Kidney (tissue), 22 donors: ENCODE measurements at places on chromosomes 6 and 20. TPM values are rescaled to one million over a fixed set of nuclear protein-coding genes. Genes with fewer than 3 reads are reported as not detected.

DNA sequence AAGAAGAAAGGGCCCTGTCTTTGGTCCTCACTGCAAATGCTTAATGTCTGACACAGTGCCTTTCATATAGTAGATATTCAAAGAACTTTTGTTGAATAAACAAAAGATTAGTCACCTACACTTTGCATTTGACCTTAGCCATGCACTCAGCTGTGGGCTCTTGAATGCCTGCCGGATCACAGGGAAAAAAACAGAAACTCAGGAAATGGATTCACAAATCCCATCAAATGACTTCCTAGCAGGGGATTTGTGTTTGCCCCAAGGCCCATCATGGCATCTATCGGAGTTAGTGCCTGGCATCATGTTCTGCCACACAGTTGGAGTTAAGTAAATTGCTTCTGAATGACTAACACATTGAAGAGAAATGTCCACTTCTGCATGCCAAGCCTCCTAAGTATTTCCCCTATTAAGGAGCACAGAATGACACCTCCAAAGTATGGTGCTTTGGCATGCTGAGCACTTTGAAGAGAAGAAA is 72.3 kb upstream of the DST start:
- H3K4me1 ChIP-seq: no peaks in the 10 kb centered on the region
- H3K27ac ChIP-seq: no peak overlapping the region
- DNase-seq: no peak
- H3K36me3 ChIP-seq: no peaks in the 10 kb centered on the region
- H3K27me3 ChIP-seq: no peaks in the 10 kb centered on the region

DNA sequence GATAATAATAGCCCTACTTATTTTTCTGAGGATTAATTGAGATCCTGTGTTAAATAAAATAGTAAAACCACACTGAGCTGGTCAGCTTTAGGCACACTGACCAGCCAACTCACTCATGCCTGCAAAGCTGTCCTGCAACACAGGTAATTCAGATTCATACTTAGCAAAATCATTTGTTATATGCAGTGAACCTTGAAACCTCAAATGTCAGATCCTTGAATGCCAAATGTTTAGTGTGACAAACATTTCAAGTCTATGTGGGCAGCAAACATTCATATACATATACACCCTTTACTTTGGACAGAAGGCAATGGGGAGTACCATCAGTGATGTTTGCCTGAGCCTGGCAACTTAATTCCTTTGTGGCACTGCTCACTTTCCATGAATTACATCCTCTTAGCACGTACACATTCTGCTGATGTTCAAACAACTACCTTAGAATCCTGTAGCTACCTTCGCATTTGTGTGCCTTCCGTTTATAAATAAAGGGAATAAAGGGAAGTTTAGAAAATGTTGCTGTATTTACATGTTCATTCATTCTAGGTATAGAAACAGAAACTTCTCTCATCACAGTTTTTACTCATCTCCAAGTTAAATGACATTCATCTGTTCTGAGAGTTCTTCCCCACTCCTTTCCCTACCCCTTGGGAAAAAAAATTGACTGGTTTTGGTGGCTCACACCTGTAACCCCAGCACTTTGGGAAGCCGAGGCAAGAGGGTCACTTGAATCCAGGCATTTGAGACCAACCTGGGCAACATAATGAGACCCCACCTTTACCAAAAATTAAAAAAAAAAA is 140.8 kb downstream of the ZFAND3 start:
- DNase-seq: no peak
- H3K4me1 ChIP-seq: peaks cover 5% of the 10 kb centered on the region
- no peak overlapping the region for H3K4me3 ChIP-seq
- H3K36me3 ChIP-seq: no peaks in the 10 kb centered on the region

DNA sequence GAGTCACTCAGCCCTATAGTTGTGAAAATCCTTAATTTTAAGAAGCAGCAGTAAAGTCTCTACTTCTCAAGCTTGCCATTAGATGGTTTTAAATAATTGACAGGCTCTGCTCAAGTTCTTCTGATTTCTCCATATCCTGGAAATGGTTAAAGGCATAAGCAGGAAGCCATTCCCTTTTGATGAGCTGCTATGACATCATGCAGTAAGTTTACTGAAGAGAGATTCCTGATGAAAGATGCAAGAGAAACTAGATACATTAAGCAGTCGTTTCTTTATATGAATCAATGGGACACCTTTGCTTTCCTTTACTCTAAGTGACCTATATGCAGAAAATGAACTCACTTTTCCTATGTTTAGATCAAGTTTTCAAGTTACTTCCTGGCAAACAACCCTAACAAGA is 9.8 kb downstream of the POPDC3 start:
- no peak overlapping the region for H3K27ac ChIP-seq
- H3K4me3 ChIP-seq: no peak overlapping the region
- no peaks in the 10 kb centered on the region for H3K4me1 ChIP-seq

GRCh38 chr6:157380458-157380778 is 572 bp upstream of the ZDHHC14 start:
- no peaks in the 10 kb centered on the region for H3K4me1 ChIP-seq
- H3K27ac ChIP-seq: peak overlapping the region; percentile 91
- no peaks in the 10 kb centered on the region for H3K27me3 ChIP-seq
- no peaks in the 10 kb centered on the region for H3K36me3 ChIP-seq
- H3K4me3 ChIP-seq: peak overlapping the region; percentile 61
- DNase-seq: no peak

DNA sequence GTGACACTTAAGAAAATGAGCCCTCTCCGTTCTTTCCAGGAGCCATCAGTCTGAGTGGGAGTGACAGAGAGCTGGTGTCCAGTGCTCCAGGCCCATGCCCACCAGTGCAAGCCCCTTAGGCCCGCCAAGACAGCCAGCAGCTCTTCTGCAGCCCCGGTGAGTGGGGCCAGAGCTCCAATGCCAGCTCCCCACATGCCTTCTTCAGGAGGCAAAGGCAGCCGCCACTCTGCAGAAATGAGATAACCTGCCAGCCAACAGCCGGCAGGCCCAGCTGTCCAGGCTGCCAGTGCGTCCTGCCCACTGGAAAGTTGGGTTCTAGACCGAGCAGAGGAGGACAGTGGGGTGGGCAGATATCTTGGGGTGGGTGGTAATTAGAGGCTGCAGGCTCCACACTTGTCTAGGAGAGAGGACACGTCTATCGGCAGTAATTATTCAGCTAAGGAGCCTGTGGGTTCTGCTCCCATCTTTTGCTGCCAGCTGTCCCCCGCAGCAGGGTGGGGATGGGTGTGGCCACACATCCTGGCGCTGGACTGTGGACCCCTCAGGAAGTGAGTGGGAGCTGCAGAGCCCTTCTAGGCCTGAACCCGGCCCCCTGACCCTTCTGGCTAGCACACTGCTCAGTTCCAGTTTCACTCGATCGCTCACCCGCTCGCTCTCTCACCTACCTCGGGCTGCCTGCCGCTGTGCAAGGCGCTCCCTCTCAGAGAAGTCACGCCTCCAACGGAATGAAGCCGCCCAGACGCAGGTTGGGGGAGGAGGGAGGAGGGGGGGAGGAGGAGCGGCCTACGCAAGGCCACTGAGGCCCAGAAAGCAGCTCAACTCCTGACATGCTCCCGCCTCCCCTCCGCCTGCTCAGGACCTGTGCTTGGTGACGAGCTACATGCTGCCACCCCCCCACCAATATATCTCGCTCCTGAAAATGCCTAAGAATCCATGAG is 3.6 kb downstream of the GRM4 start:
- H3K27ac ChIP-seq: no peak overlapping the region
- H3K27me3 ChIP-seq: peaks cover 19% of the 10 kb centered on the region
- no peak overlapping the region for H3K4me3 ChIP-seq
- no peaks in the 10 kb centered on the region for H3K4me1 ChIP-seq
- peak; percentile 79 for DNase-seq

The CST2 gene
- not detected for total RNA-seq

DNA sequence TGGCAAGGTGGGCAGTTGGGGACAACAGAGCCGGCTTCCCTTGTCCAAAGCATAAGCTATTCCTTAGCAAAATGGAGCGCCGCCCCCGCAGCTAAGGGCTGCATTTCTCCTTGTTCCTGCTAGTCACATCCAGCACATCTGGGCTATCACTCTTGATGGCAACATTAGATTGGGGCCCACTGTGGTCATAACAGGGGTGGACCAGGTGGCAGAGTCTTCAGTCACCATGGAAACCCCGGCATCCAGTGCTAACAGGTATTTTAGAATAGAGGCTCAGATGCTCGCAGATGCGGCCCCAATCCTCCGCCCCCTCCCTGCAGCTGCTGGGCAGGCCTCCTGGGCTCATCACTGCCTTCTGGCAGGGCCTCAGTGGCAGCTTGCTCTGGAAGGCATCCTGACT is 168.2 kb upstream of the PROKR2 start:
- H3K36me3 ChIP-seq: no peaks in the 10 kb centered on the region
- H3K27me3 ChIP-seq: no peaks in the 10 kb centered on the region
- H3K4me3 ChIP-seq: no peak overlapping the region

The GHRH gene
- not detected for total RNA-seq

GRCh38 chr6:39555136-39555535 is 170.1 kb downstream of the KIF6 start:
- H3K4me3 ChIP-seq: no peak overlapping the region
- H3K36me3 ChIP-seq: no peaks in the 10 kb centered on the region
- H3K27me3 ChIP-seq: no peaks in the 10 kb centered on the region
- H3K4me1 ChIP-seq: no peaks in the 10 kb centered on the region

The CLPSL1 gene
- not detected for total RNA-seq

The PRR18 gene
- total RNA-seq: 0.19 TPM

- peaks cover 19% of the 10 kb centered on the region for H3K36me3 ChIP-seq
- no peak overlapping the region for H3K4me3 ChIP-seq
- no peaks in the 10 kb centered on the region for H3K4me1 ChIP-seq
- no peak overlapping the region for H3K27ac ChIP-seq
- DNase-seq: no peak
These were observed 21.6 kb downstream of the TOMM34 start for GRCh38 chr20:44938637-44939036.

- peaks cover 4% of the 10 kb centered on the region for H3K36me3 ChIP-seq
- peaks cover 9% of the 10 kb centered on the region for H3K4me1 ChIP-seq
- no peaks in the 10 kb centered on the region for H3K27me3 ChIP-seq
- no peak overlapping the region for H3K4me3 ChIP-seq
- H3K27ac ChIP-seq: peak overlapping the region; percentile 67
These were observed 63.2 kb downstream of the PYGB start for GRCh38 chr20:25310921-25311728.

DNA sequence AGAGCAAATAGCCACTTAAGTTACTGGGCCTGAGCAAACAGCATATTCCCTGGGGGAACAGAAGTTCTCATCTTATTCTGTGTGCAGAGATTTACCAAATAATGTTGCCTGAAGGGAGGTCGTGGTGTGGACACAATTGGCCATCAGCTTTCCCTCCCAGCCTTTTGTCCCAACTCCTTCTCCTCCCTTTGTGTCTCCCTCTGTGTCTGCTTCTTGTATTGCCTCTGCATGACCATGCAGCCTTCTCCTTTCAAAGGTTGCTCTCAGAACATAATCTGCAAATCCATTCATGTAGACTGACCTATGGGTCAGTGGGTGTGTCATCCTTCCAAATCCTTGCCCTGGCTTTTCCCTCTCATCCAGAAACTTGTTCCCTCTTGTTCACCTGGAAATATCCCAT is 150.3 kb upstream of the INSM1 start:
- no peak overlapping the region for H3K4me3 ChIP-seq
- H3K27ac ChIP-seq: no peak overlapping the region
- no peak for DNase-seq
- no peaks in the 10 kb centered on the region for H3K27me3 ChIP-seq

The CNBD2 gene
- 7.4 TPM for total RNA-seq

- no peaks in the 10 kb centered on the region for H3K36me3 ChIP-seq
- H3K4me3 ChIP-seq: no peak overlapping the region
- H3K27ac ChIP-seq: no peak overlapping the region
- H3K27me3 ChIP-seq: no peaks in the 10 kb centered on the region
- H3K4me1 ChIP-seq: peaks cover 12% of the 10 kb centered on the region
- no peak for DNase-seq
These were observed 36.1 kb downstream of the EYA2 start for GRCh38 chr20:46930640-46931339.

- H3K27me3 ChIP-seq: no peaks in the 10 kb centered on the region
- no peaks in the 10 kb centered on the region for H3K4me1 ChIP-seq
- H3K36me3 ChIP-seq: no peaks in the 10 kb centered on the region
These were observed 431.8 kb upstream of the NOX3 start for GRCh38 chr6:155887421-155887820.

DNA sequence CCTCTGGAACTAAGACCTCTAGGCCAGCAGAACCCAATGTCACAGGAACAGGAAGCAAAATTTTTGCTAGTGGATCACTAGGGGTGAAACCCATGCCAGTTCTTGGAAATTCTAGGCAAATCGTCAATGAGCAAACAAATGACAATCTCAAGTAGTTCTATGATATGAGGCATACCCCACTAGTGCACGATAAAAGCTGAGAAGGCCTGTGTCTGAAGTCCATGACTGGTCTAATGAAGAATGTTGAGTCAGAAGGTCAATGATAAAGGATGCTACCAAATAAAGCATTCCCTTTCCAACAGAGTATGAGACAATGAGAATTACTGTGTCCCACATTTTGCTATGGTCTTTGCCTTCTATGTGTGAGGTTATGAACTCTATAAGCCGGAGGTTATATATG is 149.4 kb upstream of the NOX3 start:
- DNase-seq: no peak
- H3K36me3 ChIP-seq: no peaks in the 10 kb centered on the region
- no peaks in the 10 kb centered on the region for H3K4me1 ChIP-seq
- H3K4me3 ChIP-seq: no peak overlapping the region
- H3K27ac ChIP-seq: no peak overlapping the region

- H3K4me3 ChIP-seq: no peak overlapping the region
These were observed 147.4 kb upstream of the OLIG3 start for GRCh38 chr6:137641474-137642077.

- H3K27me3 ChIP-seq: no peaks in the 10 kb centered on the region
- DNase-seq: no peak
- no peak overlapping the region for H3K4me3 ChIP-seq
- no peaks in the 10 kb centered on the region for H3K36me3 ChIP-seq
- no peak overlapping the region for H3K27ac ChIP-seq
These were observed 723.7 kb upstream of the SLC35B3 start for GRCh38 chr6:9159051-9159450.

DNA sequence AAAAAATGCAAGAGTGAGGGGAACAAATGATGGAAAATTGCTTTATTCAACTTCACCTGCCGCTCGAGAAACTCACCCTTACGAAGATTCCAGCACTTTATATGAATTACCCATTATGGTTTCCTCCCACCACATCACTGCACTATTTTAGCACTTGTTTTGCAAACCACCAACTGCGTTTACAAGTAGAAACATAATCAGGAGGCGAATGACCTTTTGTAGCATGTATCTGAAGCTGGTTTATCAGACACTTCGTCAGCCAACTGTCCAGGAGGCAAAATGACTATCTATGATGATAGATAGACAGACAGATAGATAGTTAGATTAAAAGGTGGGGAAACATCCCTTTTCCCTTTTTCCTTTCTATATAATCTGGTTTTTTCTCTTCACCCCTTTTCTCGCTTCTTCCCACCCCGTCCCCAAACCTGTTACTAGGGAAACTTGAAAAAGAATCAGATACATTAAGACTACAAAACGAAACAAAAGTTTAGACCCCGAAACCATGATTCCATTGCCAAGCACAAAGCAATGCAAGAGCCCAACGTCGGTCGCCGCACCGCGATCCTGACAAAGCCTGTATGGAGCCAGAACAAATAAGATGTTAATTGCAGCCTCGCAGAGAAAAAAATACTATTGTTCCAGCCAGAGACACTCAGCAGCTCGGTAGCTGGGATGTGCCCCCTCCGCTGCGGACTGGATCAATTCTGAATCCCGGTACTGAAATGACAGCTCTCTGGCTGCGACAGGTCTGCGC is 933 bp upstream of the ADGRB3 start:
- peaks cover 2% of the 10 kb centered on the region for H3K4me1 ChIP-seq
- DNase-seq: no peak
- H3K27ac ChIP-seq: no peak overlapping the region
- peaks cover 8% of the 10 kb centered on the region for H3K27me3 ChIP-seq
- peak overlapping the region; percentile 85 for H3K4me3 ChIP-seq
